ENCODE measurements at places on chromosomes 11 and 22.

DNA sequence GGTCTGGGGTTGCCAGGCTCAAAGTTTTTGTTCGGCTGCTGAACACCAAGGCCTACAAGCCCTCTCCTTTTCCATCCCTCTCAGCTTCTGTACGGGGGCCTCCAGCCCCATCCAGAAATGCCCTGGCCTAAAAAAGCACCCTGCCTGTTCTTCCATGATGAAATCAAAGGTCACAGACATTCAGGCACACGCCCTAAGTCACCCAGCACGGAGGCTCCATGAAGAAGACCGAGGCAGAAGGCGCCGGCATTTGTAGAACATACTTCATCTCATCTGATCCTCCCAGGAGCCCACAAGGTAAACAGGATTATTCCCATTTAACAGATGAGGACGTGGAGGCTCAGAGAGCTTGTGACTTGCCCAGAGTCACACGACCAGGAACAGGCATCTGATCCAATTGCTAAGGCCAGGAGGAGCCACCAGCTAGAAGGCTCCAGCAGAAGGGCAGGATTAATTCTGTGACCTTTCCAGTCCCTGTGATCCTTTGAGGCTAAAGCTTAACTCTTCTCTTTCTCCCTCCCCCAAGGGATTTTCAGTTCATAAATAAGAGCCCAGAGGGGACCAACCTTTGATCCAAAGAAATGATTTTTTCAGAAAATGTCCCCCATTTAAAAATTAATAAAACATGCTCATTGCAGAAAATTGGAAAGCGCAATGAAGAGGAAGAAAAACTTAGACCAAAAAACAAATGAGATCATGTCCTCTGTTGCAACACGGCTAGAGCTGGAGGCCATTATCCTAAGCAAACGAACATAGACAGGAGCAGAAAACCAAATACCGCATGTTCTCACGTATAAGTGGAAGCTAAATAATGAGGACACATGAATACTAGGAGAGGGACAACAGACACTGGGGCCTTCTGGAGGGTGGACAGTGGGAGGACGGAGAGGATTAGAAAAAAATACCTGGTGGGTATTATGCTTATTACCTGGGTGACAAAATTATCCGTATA lies 38.7 kb downstream of the CYTH4 start:
- no peak for DNase-seq

DNA sequence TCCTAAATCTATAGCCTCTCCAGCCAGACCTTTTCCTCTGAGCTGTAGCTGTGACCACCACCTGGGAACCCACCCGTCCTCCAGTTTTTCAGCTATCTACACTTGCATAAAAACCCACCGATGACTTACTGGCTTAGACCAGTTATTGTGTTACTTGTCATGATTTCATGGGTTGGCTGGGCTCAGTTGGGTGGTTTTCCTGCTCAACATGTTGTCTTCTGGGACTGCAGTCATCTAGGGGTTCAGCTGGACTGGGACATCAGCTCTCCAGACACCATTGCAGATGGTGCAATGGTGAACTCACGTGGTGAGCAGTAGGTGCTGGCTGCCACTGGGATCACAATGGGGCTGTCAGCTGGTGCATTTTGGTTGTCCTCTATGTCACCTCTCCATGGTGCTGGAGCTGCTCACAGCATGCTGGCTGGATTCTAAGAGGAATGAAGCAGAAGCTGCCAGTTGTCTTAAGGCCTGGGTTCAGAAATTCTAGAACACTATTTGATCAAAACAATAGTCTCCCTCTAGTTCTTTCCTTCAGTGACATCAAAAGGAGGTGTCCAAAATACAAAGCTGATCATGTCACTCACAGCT lies 1.3 kb upstream of the SYT13 start:
- DNase-seq = no peak

- DNase-seq = no peak
Observed at GRCh38 chr11:130646881-130647280, 198.4 kb downstream of the ADAMTS15 start.

GRCh38 chr11:36243641-36244040 lies 45.6 kb downstream of the COMMD9 start:
- DNase-seq = no peak

GRCh38 chr11:113470233-113470632 lies 5.0 kb downstream of the DRD2 start:
- DNase-seq = no peak

DNA sequence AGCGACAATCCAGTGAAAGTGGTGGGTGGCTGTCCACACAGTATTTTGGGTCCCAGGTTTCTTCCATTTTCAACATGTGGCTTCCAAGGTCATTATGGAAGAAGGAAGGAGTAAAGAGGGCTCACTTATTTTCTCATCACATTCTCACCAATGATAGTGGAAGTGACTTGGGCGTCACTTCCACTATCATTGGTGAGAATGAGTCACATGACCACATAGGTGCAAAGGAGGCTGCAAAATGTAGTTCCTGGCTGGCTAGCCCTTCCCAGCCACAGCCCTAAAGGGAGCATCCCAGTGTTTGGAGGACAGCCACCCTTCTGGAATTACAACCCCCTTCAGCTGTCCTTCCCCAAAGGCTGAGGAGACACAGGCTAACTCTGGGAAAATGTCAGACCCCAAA lies 95.6 kb downstream of the TSPAN18 start:
- no peak for DNase-seq

DNA sequence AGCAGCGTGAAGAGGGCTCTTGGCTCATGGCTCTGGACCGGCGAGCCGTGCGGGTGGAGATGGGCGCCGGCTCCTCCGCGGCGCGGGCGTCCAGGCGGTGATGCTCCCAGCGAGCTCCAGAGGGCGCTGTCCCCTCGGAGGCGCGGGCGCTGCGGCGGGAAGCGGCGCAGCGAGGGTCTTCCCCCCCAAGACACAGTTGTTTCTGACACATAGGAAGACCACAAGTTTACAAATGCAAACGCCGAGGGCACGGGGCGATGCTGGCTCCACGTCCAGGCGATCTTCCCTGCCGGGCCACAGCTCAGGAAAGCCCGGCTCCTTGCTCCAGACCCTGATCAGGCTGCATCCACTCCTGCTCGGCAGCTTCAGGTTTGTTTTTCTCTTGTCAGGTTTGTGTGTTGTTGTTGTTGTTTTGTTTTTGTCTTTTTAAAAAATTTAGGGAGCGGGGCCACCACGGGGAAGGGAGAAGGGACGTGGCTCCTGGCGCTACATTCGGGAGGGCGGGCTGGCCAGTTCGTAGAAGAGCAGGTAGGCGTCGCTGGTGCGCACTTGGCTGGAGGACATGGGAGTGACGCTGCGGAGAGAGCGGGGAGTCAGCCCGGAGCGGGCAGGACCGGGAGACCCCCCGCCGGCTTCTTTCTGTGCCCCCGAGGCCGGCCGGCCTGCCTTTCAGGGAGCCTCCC lies 10.0 kb upstream of the MFRP start:
- DNase-seq = peak; percentile 91

DNA sequence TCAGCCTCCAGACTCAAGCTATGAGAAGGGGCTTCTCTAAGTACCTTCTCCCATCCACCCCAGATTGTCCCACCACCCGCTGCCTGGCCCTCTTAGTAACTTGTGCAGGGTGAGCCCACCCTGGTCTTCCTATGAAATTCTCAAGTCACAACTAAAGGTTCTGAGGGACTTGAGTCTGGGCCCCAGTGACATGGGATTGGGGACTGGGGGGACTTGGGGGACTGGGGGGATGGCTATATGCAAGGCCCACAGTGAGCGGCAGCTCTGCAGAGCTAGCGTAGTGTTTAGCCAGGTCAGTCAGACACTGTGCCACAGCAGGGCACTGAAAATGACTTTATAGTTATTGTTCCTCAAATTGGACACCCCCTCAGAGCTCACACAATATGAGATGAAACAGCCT lies 622.3 kb upstream of the CADM1 start:
- no peak for DNase-seq

- DNase-seq = no peak
Observed at GRCh38 chr11:128603003-128603696, 15.8 kb upstream of the ETS1 start.

DNA sequence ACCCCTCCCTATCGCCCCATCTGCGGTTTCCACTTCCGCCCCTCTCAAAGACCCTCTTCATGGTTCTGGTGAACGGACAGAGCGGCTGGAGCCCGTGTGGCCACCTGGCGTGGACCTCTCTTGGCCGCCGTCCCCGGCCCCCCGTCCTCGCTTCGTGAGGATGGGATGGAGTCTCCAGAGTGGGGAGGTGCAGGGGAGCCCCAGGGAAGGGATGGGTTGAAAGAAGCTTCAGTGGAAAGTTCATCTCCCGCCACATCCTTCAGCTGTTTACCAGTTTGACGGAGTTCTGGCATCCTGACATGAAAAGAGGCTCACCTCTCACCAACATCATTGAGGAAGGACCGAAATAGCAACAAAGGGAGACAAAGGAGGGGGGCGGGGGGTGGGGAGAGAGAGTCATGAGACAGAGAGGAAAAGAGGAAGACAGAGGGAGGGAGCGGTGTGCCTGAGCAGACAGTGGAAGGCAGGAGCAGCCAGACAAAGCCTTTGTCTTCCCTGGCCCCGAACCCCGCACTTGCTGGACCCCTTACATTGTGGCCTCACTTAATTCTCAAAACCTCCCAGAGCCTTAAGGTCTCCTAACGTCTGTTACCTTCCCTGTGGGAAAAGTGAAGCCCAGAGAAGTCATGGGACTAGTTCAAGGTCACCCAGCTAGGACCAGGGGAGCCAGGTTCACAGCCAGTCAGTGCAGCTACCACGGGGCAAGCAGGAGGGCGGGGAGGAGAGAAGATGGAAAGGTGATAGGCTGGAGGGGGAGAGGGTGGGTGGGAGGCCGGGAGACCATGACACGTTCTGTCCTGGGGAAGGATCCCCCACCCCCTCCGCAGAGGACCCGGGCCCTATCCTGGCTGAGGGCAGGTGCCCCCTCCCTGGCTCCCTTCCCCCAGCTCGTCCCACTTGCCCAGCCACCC lies 54.9 kb downstream of the CD6 start:
- peak; percentile 19 for DNase-seq

- DNase-seq = no peak
Observed at GRCh38 chr11:124861670-124862069, 3.6 kb upstream of the ROBO3 start.

DNA sequence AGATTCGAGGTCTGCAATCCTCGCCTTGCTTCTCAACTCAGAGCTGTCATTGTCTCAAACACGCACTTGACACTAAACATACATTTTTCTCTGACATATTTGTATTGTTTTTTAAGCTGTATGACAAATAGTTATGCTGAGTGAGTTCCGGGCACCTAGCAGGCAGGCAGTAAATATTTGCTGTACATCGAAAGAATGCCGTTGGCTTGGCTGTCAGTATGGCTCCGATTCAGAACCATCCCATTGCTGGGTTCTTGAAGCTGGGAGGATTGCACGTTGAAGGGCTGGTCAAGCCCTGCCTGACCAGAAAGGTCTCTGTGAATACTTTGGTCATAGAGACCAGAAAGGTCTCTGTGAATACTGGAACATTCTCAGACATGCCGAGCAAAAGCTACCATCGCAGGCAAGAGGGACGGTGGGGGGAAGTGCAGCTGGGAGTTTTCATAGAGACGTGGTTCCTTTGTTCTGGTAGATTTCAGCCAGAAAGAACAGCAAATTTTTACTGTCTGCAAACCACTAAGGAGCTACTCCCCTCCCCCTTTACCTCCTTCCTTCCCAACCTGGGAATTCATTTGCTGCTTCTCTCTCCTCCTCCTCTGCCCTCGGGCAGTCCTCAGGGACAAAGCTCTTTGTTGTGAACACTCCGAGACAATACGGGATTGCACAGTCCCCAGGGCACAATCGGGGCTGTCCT lies 202.2 kb upstream of the SORL1-AS1 start:
- DNase-seq = no peak

DNA sequence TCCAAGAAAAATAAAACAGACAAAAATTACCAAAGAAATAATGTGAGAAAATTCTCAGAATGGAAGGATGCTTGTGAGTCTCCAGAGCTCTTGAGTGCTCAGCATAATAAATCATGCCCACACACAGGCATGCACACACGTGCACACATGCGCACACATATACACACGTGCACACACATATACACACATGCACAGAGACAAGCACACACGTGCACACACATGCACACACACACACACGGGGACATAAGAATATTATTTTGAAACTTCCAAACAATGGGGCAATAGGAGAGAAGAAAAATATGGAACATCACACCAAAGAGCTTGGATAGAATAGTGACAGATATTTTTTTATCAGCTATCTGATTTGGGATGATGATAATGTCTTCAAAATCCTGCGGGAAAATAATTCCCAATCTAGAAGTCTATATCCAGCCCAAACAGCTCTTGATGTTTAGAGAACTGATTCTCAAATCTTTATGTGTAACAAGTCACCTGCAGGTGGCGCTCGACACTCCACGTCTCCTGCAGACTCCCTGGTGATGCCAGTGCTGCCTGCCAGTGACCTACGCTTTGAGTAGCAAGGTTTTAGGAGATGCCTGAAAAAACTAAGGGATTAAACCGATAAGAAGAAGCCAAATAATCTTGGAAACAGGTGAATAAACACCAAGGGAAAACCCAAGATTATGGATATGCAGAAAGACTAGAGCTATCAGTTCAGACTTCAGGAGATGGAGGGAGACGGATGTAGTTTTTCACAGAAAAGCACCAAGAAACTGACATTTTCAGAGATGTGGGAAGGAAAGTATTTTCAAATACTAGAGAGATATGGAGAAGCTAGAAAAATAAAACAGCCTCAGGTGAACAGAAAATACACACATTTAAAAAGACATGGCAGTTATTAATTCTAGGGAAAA lies 743.6 kb downstream of the ETS1 start:
- peak; percentile 78 for DNase-seq

DNA sequence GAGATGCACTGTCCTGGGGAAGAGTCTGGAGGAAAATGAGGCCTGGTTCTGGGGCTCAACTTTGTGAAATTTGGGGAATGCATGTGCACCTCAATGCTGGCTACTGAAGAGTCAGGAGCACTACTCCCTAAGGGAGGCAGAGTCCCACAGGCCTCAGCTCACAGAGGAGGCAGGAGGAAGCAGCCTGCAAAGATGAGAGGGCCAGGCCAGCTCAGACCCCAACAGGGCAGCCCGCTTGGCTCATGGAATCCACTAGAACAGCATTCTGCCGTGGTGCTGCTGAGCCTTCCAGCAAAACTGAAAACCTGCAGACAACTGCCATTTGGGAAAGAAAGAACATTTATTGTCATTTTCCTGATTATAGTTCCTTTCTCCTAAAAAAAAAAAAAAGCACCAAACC lies 300.5 kb downstream of the CTTN start:
- DNase-seq = no peak

- DNase-seq = peak; percentile 82
Observed at GRCh38 chr11:9575260-9576240, 2.1 kb downstream of the WEE1 start.

DNA sequence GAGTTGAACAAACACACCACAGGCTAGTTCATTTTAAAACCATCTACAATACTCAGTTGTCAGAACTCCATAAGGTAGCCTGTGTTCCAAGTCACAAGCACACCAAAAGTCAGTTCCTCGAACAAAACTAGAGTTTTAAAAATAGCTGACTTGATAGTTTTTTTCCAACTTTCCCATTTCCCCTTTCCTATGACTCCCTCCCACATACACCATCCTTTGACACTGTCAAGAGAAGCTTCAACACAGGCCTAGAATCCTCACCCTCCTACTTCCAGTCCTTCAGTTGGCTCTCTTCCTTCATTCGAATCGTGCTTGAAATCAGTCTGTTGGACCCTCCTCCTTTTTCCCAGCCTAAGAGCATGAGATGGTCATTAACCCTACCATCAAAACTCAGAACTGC lies 105.7 kb upstream of the AKIP1 start:
- DNase-seq = no peak

Data from OCI-M1 (cell line).